ENCODE measurements at places on chromosomes 13 and 19.

DNA sequence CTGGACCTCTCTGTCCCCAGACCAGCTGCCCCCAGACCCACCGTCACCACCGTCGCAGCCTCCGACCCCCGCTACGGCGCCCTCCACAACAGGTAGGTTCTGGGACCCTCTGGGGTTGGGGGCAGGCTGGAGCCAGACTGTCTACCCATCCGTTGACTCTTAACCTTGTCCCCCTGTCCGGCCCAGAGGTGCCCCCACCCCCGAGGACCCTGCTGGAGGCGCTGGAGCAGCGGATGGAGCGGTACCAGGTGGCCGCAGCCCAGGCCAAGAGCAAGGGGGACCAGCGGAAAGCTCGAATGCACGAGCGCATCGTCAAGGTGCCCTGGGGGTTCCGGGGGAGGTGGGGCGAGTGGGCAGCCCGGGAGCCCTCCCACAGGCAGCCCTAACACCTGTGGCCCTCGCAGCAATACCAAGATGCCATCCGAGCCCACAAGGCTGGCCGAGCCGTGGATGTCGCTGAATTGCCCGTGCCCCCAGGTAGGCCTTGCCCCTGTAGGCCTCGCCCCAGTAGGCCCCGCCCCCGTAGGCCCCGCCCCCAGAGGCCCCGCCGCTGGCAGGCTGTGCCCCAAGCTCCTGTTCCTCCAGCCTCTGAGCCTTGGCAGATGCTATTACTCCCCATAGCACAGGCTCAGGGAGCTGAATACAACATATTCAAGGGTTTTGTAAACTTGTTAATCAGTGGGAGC is 12.9 kb downstream of the CC2D1A start:
- no peak for DNase-seq

DNA sequence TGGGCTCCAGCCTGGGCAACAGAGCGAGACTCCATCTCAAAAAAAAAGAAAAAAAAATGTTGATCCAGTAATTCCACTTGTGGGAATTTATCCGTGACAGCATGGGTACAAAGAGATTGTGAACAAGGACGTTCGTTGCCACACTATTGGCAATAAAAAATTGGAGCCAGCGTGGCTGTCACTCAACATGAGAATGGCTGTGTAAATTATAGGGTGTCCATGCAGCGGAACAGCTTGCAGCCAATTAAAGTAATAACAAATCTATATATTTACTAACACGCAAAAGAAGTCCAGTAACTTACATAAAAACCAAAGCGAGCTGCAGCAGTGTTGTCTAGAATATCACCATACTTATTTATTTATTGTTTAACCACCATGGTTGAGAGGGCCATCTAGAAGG is 19.3 kb downstream of the DPF1 start:
- DNase-seq: no peak

DNA sequence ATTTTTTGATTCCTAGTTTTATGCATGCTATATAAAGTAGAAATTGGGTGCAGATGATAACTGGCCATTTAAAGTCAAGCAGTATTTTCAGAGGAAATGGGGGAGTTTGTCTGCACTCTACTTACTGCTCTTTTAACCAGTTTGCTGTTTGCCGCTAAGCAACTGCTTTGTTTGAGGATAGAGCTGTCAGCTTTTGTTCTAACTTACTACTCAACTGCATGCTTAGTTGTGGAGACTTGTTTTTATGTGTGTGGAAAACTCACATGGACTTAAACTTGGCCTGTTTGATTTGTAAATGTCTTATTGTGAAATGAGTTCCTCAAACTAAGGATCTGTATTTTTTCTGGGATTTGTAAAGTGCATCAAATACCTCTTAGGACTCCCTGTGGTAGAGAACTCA is 591.1 kb downstream of the PCDH9 start:
- no peak for DNase-seq

DNA sequence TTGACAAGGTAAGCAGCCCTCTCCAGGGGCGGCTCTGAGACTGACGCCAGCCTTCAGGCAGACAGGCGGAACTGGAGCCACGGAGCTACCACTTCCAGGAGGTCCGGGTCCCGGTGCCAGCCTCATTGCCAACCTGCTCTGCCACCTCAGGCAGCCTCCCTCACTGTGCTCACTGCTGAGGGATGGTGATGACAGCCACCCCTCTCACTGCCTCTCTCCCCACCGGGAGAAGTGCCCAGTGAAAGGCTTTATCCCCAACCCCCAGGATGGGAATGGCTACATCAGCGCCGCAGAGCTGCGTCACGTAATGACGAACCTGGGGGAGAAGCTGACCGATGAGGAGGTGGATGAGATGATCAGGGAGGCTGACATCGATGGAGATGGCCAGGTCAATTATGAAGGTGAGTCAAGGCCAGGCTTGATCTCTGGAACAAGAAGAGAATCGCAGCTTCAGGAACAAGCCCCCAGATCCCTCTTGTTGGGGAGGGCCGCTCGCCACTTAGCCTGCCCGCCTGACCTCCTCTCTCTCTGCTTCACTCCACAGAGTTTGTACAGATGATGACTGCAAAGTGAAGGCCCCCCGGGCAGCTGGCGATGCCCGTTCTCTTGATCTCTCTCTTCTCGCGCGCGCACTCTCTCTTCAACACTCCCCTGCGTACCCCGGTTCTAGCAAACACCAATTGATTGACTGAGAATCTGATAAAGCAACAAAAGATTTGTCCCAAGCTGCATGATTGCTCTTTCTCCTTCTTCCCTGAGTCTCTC is 7.6 kb downstream of the CALM3 start:
- DNase-seq: no peak

- no peak for DNase-seq
These were observed 17.8 kb upstream of the ZNF846 start for GRCh38 chr19:9786342-9786741.

DNA sequence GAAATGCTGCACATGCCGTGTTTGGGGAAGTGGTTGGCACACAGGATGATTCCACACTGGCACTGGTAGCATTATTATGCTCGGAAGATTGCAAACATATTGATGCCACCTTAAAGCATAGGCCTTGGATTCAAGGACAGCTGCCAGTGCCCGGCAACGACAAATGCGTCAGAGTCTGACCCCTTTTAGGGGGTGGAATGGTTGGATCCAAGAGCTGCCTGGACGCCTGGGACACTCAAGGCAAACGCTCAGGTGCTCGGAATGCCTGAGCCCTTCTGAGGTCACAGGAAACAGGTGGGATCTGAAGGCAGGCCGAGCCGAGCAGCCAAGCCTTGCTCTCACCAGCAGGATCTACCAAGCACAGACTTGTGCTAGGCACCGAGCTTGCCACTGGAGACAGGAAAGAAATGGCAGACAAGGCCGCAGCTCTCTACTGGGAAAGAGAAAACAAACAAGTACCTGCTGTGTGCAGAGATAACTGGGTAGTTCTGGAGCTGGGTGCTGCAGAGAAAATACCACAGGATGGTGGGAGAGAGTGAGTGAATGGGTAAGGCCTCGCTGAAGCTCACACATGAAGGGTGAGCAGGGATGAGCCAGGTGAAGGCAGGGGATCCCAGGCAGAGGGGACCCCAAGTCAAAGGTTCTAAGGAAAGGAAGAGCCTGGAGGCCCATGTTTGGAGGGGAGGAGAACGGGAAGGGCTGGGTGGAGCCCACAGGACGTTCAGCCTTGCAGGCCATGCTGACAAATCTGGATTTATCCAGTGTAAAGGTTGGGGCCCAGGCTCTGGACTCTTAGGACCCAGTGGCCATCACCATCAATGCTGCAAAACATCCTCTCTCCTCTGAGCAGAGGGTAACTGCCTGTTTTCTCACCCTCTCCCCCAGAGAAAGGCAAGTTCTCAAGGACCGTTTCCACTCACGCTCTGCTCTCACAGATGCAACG is 9.2 kb downstream of the RANBP3 start:
- DNase-seq: no peak

Measured in ACHN (cell line).